Activated naive CD4-positive, alpha-beta T cell (primary cell): ENCODE measurements at places on chromosomes 2 and 18.

DNA sequence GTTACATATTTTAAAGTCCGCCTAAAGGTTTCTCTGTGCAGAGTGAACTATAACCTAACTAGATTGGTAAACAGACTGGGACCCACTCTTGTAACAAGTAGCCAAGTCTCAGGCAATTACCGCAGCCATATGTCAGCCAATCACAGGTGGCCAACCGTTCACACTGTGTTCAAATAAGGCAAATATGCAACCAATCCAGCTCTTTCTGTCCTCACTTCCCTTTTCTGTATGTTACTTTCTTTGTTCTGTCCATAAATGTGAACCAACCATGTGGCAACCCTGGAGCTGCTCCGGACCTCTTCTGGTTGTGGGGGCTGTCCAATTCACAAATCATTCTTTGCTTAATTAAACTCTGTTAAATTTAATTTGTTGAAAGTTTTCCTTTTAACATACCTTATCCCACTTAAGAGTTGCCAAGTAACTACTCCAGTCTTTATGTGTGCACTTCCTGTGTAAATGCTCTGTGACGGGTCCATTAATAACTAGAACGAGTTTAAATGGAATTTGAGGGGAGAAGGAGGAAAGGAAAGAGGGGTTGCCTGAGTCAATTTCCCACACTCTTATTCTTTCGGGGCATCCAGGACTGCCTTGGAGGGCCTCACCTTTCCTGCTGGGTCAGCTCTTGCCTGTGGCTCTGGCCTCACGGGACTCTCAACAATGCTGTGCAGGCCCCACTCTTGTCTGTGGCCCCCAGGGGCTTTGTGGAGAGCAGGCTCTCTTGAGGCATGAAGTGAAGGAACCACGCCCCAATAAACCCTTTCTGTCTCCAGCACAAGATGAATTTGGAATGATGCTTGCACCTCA, 6.6 kb upstream of the RPL37A start:
- DNase-seq, result no peak

GRCh38 chr2:128306081-128306930, 12.4 kb downstream of the HS6ST1 start:
- DNase-seq, result no peak

DNA sequence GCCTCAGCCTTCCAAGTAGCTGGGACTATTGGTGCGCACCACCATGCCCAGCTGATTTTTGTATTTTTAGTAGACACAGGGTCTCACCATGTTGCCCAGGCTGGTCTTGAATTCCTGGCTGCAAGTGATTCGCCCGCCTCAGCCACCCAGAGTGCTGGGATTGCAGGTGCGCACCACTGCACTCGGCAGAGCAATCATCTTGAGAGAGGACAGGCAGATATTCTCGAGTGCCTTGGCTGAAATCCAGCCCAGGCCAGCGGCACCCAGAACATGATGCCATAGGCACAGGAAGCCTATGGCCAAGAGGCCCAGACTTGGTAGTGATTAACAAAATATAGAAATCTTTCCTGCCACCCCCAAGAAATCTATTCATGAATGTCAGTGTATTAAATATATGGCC, 58.0 kb upstream of the PEX13 start:
- DNase-seq, result no peak

- DNase-seq, result no peak
Measured at GRCh38 chr2:24899361-24899910, 20.6 kb downstream of the ADCY3 start.

DNA sequence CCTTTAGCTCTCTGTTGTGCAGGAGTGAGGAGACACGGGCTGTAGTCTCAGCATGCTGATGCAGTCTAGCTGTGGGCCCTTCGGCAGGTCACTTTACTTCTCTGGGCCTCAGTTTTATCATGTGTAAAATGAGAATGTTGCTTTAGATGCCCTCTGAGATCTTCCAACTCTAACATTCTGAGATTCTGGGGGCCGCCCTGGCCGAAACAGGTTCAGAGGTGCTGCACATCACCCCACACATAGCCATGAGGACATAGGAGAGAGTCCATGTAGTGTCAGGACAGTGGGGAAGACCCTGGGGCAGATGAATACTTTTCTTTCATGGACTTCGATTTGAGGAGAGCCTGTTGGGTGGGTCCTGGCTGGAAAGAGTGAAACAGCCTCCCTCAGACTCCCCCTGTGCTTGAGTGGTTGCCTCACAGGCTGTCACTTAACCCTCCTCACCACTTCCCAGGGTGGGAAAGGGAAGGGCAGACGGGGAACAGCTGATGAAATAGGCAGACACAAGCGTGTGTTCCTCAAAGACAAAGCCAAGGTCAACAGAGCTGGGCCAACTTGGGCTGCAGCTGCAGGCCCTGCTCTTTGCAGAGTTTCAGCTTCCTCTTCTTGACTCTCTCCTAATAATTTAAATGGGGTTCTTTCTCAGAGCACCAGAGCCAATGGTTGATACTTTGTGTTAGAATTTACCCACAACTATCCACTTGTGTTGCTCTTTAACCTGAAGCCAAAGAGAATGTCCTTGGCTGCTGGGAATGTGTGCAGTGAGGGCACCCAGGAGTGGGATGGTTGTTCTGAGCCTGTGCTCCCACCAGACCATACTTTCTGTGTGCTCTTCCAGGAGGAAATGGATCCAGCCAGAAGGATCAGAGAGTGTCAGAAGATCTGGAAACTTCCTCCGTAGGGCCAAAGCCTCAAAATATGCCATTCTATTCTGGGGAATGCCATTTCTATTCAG, 14.7 kb upstream of the MRPL33 start:
- DNase-seq, result no peak

DNA sequence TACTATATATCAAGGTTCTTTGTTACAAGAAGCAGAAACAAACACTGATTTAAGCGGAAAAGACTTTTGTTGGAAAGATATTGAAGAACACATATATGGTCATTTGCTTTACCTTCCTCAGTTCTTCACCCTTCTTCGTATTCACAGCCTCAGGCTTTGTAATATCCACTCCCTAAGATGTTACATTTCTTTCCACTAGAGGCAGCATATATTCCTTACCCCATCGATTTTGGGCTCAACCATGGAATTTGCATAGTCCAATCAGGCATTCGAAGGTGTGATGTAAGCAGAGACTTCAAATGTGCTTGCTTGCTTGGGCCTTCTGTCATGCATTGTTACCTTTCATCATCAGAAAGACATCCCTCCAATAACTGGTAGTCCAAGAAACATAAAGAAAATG, 287.4 kb downstream of the PID1 start:
- no peak for DNase-seq

DNA sequence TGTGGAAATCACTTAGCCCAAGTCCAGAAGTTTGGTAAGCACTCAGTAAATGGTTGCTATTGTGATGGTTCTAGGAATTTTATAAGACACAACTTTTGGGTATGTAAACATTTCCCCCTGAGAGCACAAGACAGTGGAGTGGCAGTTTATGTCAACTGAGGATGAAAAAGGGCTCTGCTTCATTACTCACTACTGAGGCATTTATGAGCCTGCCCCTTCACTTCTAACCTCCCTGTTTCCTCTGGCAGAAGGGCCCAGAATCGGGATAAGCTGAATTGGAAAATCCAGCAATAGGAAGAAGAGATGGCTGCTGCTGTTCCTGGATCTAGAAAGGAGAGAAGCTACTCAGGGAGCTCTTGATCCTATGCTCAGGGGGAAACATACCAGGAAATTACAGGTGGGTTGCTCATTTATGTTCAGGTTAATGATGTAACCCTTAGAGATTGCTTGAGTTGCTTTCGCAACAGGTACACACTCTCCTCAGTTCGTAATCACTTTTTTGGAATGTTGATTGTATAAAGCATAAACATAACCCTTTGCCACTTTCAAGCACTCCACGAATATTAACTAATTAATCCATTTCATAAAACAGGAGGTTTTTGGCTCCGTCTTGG, 46.3 kb downstream of the ADCYAP1 start:
- no peak for DNase-seq

GRCh38 chr2:44817256-44817655, 124.2 kb upstream of the SIX3 start:
- DNase-seq, result no peak

- DNase-seq, result no peak
Measured at GRCh38 chr18:27428716-27429475, 243.8 kb upstream of the CHST9 start.

- DNase-seq, result no peak
Measured at GRCh38 chr2:53969968-53970723, 647 bp downstream of the PSME4 start.

- DNase-seq, result no peak
Measured at GRCh38 chr2:2587354-2587753, 256.3 kb upstream of the MYT1L start.

DNA sequence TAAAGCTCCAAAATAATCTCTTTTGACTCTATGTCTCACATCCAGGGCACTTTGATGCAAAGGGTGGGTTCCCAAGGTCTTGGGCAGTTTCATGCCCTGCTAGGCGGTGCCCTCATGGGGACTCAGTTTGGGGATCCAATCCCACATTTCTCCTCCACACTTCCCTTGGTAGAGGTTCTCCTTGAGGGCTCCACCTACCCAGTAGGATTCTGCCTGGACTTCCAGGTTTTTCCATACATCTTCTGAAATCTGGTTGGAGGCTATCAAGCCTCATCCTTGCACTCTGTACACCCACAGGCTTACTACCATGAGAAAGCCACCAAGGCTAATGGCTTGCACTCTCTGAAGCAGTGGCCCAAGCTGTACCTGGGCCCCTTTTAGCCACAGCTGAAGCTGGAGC, 49.8 kb upstream of the ERMN start:
- no peak for DNase-seq

DNA sequence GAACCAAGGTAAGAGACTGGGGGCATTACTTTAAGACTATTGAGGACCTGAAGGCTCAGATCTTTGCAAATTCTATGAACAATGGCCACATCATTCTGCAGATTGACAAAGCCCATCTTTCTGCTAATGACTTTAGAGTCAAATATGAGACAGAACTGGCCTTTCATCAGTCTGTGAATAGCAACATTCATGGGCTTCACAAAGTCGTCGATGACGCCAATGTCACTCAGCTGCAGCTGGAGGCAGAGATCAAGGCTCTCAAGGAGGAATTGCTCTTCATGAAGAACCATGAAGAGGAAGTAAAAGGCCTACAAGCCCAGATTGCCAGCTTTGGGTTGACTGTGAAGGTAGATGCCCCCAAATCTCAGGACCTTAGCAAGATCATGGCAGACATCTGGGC, 43.8 kb upstream of the SLC4A10 start:
- DNase-seq, result no peak

DNA sequence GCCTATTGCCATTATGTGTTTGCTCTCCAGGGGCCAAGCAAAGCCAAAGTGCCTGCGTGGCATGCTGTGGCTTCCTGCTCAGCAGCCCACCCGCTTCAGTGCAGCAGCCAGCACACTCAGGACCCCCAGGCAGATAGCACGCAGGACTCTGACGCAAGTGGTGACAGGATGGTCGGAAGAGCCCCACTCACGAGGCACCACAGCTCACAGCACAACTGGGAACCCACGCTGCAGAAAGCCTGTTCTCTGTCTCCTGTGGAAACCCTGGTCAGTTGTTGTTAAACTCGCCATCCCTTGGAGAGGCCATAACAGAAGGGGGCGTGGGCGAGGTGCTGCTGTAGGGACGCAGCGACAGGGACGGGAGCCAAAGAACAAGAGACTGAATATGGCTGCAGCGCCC, 76.4 kb downstream of the HDAC4 start:
- DNase-seq, result no peak

DNA sequence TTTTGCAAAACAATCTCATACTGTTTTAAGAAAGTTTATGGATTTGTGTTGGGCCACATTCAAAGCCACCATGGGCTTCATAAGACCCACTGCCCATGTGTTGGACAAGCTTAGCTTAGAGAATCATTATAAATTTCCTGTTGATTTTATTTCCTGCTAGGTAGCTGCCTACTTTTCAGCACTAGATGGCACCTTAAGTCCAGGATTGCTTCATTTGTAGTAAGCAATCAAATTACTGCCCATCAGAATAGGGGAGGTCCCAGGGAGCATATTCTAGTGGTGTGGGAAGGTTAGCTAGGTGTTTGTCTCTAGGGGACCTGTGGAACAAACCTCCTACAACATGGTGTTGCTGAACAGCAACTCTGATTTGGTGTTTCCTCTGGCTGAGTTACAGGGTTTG, 11.0 kb upstream of the DCDC2C start:
- no peak for DNase-seq

GRCh38 chr18:45081566-45082181, 401.0 kb downstream of the SETBP1 start:
- no peak for DNase-seq

DNA sequence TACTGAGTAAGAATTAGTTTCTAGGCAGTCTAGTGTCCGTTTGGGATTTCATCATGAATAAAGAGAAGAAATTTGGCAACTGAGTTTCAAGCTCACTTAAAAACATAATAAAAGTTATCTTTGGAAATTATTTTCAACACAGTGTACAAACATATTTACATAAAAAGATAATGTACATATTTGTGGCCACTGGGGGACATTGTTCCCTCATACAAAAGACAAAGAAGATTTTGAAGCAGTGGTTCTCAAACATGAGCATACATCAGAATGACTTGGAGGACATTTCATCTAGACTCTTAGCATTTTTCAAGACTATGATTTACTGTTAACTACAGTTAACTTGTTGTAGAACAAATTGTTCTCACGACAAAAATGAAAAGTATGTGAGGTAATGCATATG, 15.7 kb upstream of the TTC21B start:
- no peak for DNase-seq

- DNase-seq, result no peak
Measured at GRCh38 chr2:65754219-65754618, 321.8 kb upstream of the SPRED2 start.

GRCh38 chr2:233075966-233076339, 15.8 kb downstream of the INPP5D start:
- no peak for DNase-seq

DNA sequence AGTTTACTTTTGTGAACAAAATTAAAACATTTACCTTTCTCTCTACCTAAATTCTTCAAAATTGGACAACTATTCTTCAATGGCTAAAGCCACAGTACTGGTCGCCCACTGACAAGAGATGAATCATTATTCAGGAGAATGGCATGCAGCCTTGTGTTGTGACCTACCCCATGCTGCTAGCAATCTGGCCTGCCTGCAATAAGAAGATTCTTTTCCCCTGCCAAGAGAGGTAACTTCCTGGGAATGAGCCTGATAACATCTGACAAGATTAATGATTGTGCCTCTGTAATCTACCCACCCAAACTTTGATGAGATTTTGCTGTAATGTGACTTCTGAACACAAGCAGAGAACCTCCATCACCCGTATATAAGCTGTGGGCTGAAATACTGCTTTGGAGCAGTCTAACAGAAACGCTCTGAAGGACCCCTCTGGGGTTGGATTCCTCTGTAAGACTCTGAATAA, 47.0 kb upstream of the ST3GAL5 start:
- no peak for DNase-seq

- no peak for DNase-seq
Measured at GRCh38 chr2:7785700-7786099, 868.5 kb downstream of the RNF144A start.

DNA sequence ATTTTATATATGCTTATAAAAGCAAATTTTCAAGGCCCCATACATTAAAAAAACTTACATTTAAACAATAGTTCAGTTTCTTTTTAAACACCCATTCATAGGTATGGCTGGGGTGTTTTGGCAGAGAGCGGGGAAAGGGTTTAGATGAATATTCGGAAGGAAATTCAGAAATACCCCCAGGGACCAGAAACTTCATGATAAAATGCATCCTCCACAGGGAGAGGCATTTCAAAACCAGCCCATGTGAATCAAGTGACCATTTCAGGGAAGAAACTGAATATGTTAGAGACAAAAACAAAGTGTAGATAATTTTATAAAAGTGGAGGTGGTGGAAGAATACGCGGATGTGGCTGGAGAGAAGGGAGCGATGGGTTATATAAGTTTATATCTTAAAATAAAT, 327.1 kb downstream of the TGIF1 start:
- no peak for DNase-seq
